ENCODE measurements at places on chromosomes 5 and 9.

DNA sequence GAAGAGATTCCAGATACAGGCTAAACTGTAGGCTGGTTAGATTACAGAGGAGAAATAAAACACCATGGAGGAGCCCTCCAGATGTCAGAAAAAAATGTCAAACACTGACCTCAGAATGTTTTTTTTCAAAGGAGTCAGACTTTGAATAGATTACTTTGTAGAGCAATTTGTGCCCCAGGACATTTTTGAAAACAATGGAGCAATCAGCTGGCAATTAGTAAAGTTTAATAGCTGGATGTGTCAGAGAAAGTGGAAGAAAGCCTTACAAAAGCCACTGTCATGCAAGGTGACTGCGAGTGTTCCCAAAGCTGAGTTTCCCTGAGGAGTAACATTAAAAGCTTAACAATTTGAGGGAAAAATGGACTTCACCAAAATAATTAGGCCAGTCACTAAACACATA is 417.8 kb upstream of the CTNND2 start:
- no peaks in the 10 kb centered on the region for H3K27me3 ChIP-seq
- H3K4me3 ChIP-seq, result no peak overlapping the region
- no peaks in the 10 kb centered on the region for H3K36me3 ChIP-seq
- DNase-seq, result no peak
- no peak overlapping the region for H3K27ac ChIP-seq

DNA sequence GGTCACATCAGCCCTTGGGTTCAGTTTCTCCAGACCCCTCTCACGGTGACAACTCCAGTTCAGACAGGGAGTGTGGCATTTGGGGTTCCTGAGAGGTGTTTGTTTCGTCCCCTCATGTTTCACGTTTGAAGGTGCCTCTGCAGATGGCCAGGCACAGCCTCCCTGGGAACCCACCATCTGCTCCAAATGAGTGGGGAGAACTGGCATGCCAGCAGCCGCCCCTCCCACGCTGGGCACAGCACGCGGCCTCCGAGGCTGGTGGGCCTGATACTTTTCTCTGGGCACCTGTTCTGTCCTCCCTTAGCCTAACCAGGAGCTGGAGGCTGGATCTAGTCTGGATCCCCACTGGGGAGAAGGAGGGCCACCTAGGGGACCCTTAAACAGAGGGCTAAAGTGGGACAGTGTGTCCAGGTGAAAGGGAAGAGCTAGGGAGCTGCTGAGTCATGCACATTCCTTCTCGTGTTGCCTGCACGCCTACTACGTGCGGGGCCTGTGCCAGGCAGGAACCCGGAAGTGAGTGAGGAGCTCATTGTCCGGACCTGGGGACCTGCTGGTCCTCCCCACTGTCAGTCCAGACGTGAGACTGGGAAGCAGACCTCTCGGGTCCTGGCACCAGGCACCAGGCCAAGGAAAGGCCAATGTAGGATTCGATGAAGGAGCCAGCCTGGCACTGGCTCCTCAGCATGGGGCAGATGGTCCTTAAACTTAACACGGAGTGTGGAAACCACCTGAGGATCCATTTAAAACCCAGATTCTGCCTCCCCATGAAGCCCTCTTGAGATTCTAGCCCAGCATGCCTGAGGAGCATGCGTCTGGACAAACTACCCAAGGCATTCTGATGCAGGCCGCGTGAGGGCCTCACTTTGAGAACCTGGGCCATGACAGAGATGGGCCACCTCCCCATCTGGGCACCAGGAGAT is 11.7 kb downstream of the DNM1 start:
- DNase-seq, result no peak
- H3K4me3 ChIP-seq, result no peak overlapping the region
- H3K27me3 ChIP-seq, result no peaks in the 10 kb centered on the region
- H3K4me1 ChIP-seq, result peaks cover 3% of the 10 kb centered on the region

- no peaks in the 10 kb centered on the region for H3K4me1 ChIP-seq
- no peaks in the 10 kb centered on the region for H3K27me3 ChIP-seq
- H3K4me3 ChIP-seq, result no peak overlapping the region
- no peaks in the 10 kb centered on the region for H3K36me3 ChIP-seq
- H3K27ac ChIP-seq, result no peak overlapping the region
- no peak for DNase-seq
These were observed 11.0 kb upstream of the HAPLN1 start for GRCh38 chr5:83731638-83732037.

DNA sequence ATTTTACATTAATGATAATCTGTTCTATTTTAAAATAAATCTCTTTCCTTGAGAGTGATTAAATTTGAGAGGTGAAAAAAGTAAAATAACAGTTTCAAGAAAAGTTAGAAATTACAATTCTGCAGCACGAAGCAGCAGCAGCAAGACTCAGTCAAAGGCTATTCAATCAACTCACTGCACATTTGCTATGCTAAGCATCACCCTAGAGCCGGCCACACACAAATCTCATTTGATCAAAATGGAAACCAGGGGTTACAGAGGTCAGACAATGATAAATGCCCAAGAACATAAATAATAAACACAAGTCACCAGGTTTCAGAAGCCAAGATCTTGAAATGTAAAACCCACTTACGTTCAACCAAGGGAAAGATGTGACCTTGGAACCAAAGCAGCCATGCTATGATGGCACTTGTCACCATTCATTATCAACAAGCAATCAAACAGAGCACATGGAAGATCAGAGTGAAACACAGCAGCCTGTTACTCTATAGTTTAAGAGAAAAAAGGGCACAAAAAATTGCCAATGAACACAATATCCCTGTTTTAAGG is 136.0 kb downstream of the EPB41L4A start:
- DNase-seq, result no peak
- no peak overlapping the region for H3K27ac ChIP-seq
- H3K4me3 ChIP-seq, result no peak overlapping the region
- no peaks in the 10 kb centered on the region for H3K27me3 ChIP-seq

- no peaks in the 10 kb centered on the region for H3K4me1 ChIP-seq
- no peaks in the 10 kb centered on the region for H3K27me3 ChIP-seq
- no peak overlapping the region for H3K27ac ChIP-seq
- H3K4me3 ChIP-seq, result no peak overlapping the region
These were observed 187.5 kb upstream of the HMHB1 start for GRCh38 chr5:143624465-143624864.

DNA sequence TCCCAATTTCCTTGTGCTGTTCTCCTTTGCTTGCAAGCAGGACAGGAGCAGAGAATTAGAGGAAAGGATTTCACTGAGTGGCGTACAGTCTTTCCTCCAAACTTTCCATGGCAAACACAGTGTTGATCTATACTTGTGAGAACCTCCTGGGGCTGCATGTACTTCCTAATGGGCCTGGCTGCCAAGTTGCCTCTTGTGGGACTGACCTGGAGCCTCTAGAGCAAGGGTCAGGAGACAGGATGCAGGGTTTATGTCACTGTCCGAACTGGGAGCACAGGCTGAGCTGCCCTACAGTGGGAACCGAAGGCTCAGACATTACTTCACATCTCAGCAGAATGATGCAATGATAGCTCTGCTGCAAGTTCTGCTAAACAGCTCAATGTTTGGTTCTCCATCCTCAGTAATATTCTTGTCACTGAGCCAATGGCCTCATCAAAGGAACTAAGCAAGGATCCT is 102.3 kb downstream of the ENC1 start:
- no peak overlapping the region for H3K27ac ChIP-seq
- DNase-seq, result no peak
- H3K4me1 ChIP-seq, result no peaks in the 10 kb centered on the region
- no peak overlapping the region for H3K4me3 ChIP-seq
- H3K36me3 ChIP-seq, result no peaks in the 10 kb centered on the region
- no peaks in the 10 kb centered on the region for H3K27me3 ChIP-seq

- DNase-seq, result no peak
- H3K4me1 ChIP-seq, result no peaks in the 10 kb centered on the region
- H3K4me3 ChIP-seq, result no peak overlapping the region
- no peaks in the 10 kb centered on the region for H3K27me3 ChIP-seq
These were observed 45.7 kb downstream of the FXN start for GRCh38 chr9:69081261-69081660.

- H3K36me3 ChIP-seq, result no peaks in the 10 kb centered on the region
- H3K27ac ChIP-seq, result no peak overlapping the region
- H3K4me1 ChIP-seq, result no peaks in the 10 kb centered on the region
- H3K27me3 ChIP-seq, result no peaks in the 10 kb centered on the region
These were observed 103.2 kb downstream of the CTNND2 start for GRCh38 chr5:11801061-11801460.

GRCh38 chr9:136516191-136516654 is 29.6 kb downstream of the NOTCH1 start:
- H3K4me3 ChIP-seq, result no peak overlapping the region
- peaks cover 58% of the 10 kb centered on the region for H3K36me3 ChIP-seq
- no peaks in the 10 kb centered on the region for H3K4me1 ChIP-seq
- no peaks in the 10 kb centered on the region for H3K27me3 ChIP-seq
- no peak overlapping the region for H3K27ac ChIP-seq

DNA sequence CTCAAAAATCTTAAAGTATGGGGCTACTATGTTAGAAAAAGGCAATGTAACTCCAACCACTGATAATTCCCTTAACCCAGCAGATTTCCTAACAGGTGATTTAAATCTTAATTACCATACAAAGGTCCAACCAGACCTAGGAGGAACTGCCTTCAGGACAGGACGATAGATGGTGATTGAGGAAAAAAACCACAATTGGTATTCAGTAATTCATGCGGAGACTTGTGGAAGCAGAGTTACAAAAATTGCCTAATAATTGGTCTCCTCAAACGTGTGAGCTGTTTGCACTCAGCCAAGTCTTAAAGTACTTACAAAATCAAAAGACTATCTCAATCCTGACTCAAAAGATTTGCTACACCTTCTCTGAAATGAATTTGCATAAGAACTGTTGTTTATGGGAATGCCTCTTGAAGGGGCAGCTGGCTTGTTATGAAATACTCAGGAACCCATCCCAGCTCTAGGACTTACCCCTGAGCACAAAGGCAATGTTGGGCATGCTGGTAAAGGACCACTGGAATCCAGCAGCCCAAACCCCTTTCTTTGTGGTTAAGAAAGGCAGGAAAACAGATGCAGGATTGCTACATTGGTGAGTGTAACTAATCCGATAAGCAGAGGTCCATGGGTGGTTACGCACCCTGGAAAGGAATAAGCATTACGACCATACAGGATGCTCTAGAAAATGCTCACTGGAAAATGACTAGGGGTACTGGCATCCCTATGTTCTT is 26.7 kb upstream of the EPB41L4A start:
- no peaks in the 10 kb centered on the region for H3K27me3 ChIP-seq
- no peaks in the 10 kb centered on the region for H3K36me3 ChIP-seq
- no peak overlapping the region for H3K4me3 ChIP-seq

DNA sequence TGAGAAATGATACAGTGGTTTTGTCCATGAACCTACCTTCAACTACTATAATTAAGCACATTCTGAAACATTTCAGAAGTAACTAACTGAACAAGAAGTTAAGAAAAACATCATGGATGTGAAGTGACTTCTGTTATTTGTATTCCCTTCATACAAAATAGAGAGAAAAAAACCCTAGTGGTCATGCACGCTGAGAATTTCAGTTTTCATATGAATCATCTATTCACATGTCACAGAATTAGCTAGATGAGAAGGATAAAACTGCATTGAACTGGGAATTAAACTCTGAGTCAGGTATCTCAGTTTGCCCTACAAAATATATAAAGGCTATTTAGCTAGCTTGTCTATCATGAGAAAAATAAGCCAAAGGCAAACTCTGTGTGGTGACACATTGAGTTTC is 451.8 kb upstream of the FTMT start:
- no peaks in the 10 kb centered on the region for H3K27me3 ChIP-seq
- DNase-seq, result no peak
- no peaks in the 10 kb centered on the region for H3K4me1 ChIP-seq
- H3K36me3 ChIP-seq, result no peaks in the 10 kb centered on the region
- no peak overlapping the region for H3K27ac ChIP-seq
- H3K4me3 ChIP-seq, result no peak overlapping the region

- peaks cover 10% of the 10 kb centered on the region for H3K27me3 ChIP-seq
- no peak for DNase-seq
- peaks cover 5% of the 10 kb centered on the region for H3K4me1 ChIP-seq
- no peaks in the 10 kb centered on the region for H3K36me3 ChIP-seq
- no peak overlapping the region for H3K4me3 ChIP-seq
These were observed 14.8 kb upstream of the MARCHF6 start for GRCh38 chr5:10338686-10339057.

- no peak overlapping the region for H3K27ac ChIP-seq
- DNase-seq, result no peak
- no peaks in the 10 kb centered on the region for H3K4me1 ChIP-seq
- no peak overlapping the region for H3K4me3 ChIP-seq
- no peaks in the 10 kb centered on the region for H3K27me3 ChIP-seq
These were observed 105.1 kb downstream of the MSX2 start for GRCh38 chr5:174829511-174829864.

GRCh38 chr5:151520294-151520693 is 70.8 kb downstream of the FAT2 start:
- no peaks in the 10 kb centered on the region for H3K4me1 ChIP-seq
- no peaks in the 10 kb centered on the region for H3K27me3 ChIP-seq
- no peak for DNase-seq
- no peak overlapping the region for H3K27ac ChIP-seq
- no peak overlapping the region for H3K4me3 ChIP-seq
- H3K36me3 ChIP-seq, result no peaks in the 10 kb centered on the region

GRCh38 chr5:125106881-125107280 is 360.4 kb upstream of the ZNF608 start:
- no peak overlapping the region for H3K27ac ChIP-seq
- H3K36me3 ChIP-seq, result no peaks in the 10 kb centered on the region
- no peak for DNase-seq
- H3K4me1 ChIP-seq, result no peaks in the 10 kb centered on the region
- H3K4me3 ChIP-seq, result no peak overlapping the region
- H3K27me3 ChIP-seq, result no peaks in the 10 kb centered on the region

- peaks cover 57% of the 10 kb centered on the region for H3K27me3 ChIP-seq
- no peak for DNase-seq
- no peaks in the 10 kb centered on the region for H3K36me3 ChIP-seq
- H3K27ac ChIP-seq, result no peak overlapping the region
- no peak overlapping the region for H3K4me3 ChIP-seq
- H3K4me1 ChIP-seq, result peaks cover 5% of the 10 kb centered on the region
These were observed 57.6 kb downstream of the TMEM174 start for GRCh38 chr5:73230264-73231245.

- H3K4me1 ChIP-seq, result no peaks in the 10 kb centered on the region
- no peaks in the 10 kb centered on the region for H3K27me3 ChIP-seq
- no peak overlapping the region for H3K27ac ChIP-seq
- no peak overlapping the region for H3K4me3 ChIP-seq
- DNase-seq, result no peak
These were observed 46.2 kb upstream of the ANKRD55 start for GRCh38 chr5:56279291-56279690.

DNA sequence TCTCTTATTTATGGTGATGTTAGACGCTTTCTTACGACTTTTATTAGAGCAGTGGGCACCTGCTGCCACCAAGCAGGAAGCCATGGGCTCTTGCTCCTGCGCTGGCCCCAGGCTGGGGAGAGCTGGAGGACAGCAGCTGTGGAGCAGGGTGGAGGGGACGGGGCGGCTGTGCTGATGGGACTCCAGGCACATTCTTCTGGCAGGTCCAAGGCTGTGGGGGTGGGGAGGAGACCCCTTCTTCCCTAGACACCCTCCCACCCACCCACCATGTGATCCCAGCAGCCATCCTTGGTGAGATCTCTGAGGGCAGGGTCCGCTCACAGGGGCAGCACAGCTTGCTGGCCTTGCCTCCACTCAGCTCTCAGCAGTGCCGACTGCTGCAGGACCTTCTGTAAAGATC is 192.6 kb upstream of the IRX4 start:
- no peaks in the 10 kb centered on the region for H3K27me3 ChIP-seq
- no peak overlapping the region for H3K4me3 ChIP-seq

- no peaks in the 10 kb centered on the region for H3K4me1 ChIP-seq
- H3K27ac ChIP-seq, result no peak overlapping the region
- H3K4me3 ChIP-seq, result no peak overlapping the region
- H3K36me3 ChIP-seq, result no peaks in the 10 kb centered on the region
- H3K27me3 ChIP-seq, result no peaks in the 10 kb centered on the region
- DNase-seq, result no peak
These were observed 37.3 kb downstream of the CSF2 start for GRCh38 chr5:132110930-132111329.

- no peaks in the 10 kb centered on the region for H3K27me3 ChIP-seq
- H3K36me3 ChIP-seq, result peaks cover 2% of the 10 kb centered on the region
- H3K27ac ChIP-seq, result no peak overlapping the region
- no peak overlapping the region for H3K4me3 ChIP-seq
These were observed 8.0 kb downstream of the ARL10 start for GRCh38 chr5:176373100-176373818.

All from iPS DF 6.9 (cell line).